ENCODE measurements at places on chromosomes 11 and 22.

DNA sequence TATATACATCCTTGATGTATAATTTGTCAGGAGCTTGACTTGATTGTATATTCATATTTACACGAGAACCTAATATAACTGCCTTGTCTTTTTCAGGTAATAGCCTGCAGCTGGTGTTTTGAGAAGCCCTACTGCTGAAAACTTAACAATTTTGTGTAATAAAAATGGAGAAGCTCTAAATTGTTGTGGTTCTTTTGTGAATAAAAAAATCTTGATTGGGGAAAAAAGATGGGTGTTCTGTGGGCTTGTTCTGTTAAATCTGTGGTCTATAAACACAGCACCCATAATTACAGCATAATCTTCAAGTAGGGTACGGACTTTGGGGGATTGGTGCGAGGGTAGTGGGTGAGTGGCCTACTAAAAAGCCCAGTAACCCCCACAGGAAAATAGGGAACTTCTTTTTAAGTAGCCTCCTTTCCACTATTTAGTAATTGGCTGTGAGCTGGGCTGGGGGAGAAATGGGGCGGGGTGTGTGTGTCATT lies 7.5 kb downstream of the MALAT1 start:
- no peak for DNase-seq

DNA sequence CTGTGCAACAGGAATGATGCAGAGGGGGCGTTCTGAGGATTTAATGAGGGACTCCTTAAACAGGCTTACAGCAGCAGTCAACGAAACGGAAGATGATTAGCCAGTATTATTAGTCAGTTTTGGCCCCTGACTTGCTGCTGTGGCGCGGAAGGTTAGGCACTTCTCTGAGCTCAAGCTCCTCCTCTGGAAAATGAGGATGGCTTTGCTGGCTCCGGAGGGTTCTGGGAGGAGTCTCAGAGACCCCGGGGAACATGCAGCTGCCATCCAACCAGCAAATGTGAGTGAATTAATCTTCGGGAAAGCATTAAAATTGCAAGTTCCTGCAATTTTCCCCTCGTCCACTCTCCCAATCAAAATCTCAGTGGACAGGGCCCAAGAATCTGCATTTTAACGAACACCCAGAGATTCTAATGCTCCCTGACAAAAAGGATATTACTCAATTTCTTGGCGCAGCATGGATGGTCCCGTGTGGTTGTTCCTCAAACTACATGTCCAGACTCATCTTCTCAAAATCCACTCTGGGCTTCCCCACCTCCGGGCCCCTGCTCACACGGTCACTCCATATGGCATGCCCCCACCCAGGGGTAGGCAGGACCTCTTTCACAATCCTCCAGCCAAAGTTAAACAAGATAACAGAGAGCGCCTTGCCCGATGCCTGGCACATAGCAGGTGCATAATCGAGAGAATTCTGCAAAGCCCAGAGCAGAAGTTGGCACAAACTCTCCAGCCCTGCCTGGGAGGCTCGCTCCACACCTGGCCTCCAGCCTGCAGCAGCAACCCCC lies 6.4 kb downstream of the ELFN2 start:
- no peak for DNase-seq

DNA sequence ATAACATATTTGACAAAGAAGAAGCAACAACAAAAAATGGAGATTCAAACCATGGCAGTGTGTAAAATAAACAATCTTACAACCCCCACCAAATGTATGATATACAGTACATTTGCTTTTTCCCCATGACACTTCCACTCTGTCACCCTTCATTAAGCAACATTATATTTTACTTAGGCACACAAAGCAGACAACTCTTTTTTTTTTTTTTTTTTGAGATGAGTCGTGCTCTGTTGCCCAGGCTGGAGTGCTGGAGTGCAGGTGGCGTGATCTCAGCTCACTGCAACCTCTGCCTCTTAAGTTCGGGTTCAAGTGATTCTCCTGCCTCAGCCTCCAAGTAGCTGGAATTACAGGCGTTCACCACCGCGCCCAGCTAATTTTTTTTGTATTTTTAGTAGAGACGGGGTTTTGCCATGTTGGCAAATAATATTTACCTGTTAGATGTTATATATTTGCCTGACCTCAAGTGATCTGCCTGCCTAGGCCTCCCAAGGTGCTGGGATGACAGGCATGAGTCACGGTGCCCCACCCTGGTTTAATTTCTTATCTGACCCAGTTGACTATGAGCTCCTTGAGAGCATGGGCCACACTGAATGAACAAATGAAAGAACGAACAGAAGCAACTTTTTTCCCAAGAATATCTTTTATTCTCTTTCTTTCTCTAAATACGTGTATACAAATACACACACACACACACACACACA lies 5.5 kb upstream of the PCF11 start:
- no peak for DNase-seq

- no peak for DNase-seq
Observed at GRCh38 chr22:42315392-42315756, 44.9 kb upstream of the TCF20 start.

GRCh38 chr22:44201665-44202064 lies 20.9 kb downstream of the PARVG start:
- no peak for DNase-seq

DNA sequence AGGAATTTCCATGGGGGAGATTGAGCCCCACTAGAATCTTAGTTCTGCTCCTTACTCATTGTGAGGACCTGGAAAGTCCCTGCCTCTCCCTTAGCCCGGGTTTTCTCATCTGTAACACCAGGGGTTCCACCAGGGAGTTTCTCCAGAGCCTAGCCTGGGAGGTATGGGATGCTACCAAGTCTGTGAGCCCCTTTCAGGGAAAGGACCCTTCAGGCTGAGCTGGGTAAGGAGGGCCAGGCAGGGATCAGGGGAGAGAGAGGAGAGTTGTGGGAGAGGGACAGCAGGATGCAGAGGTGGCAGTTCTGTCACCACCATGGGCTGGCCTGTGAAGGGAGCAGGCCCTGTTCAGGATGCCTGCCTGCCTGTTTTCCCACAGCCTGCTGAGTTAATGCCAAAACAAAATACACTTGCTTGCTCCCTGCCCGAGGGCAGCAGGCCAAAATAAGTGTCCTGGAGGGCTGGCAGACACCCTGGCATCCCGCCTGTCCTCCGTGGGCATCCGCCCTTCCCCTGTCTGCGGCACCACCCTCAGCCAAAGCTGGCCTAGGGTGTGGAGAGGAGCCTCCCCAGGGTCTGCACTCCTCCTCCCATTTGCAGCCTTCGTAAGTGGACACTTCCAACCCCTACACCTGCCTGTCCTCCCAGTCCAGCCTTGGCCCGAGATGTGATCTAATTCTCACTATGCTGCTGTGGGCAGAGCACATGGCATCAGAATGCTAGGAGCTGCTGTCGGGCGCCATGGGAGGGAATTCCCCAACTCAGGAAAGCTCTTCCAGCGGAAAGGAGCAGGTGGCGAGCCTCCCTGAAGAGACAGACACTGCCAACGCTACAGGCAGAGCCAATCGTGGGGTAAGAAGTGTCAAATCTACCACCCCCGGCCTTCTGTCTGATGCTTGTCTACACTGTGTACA lies 5.9 kb upstream of the FCHSD2 start:
- DNase-seq, result no peak

GRCh38 chr22:42273855-42274451 lies 3.5 kb upstream of the TCF20 start:
- DNase-seq, result no peak

- no peak for DNase-seq
Observed at GRCh38 chr22:19193879-19194278, 15.3 kb upstream of the SLC25A1 start.

GRCh38 chr11:71097506-71098240 lies 154.7 kb downstream of the SHANK2 start:
- no peak for DNase-seq

Data from amniotic epithelial cell (primary cell).